Right hindlimb (tissue), 1 donor: ENCODE measurements at places on chromosomes 2 and 18.
A peak's percentile ranks its signal among the peaks of the same experiment; 100 is the strongest.

GRCh38 chr2:64652231-64653108 is 1.2 kb downstream of the SERTAD2 start:
- no peak for DNase-seq

GRCh38 chr2:180890781-180891180 is 89.6 kb upstream of the UBE2E3 start:
- no peak for DNase-seq

- no peak for DNase-seq
Observed at GRCh38 chr2:30883822-30884221, 76.6 kb upstream of the CAPN13 start.

GRCh38 chr18:76490033-76490432 is 5.0 kb downstream of the ZNF516 start:
- DNase-seq: no peak

- DNase-seq: no peak
Observed at GRCh38 chr2:191247381-191248057, 2.3 kb downstream of the MYO1B start.

DNA sequence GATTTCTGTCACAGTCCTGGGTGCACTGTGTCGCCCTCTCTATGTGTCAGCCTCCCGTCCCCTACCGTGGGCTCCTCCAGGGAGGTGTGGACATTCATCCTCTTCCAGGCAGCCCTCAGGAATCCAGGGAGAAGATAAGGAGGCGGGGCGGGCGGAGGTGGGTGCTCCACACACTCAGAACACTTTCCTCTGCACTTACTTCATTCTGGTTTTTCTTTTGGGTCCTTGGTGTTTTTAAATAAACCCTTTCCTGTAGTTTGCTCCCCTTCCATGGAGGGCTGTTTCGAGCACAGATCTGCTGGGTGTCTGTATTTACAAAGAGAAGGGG is 183.9 kb downstream of the FAM210A start:
- no peak for DNase-seq

- no peak for DNase-seq
Observed at GRCh38 chr2:163717993-163718680, 17.7 kb downstream of the FIGN start.

DNA sequence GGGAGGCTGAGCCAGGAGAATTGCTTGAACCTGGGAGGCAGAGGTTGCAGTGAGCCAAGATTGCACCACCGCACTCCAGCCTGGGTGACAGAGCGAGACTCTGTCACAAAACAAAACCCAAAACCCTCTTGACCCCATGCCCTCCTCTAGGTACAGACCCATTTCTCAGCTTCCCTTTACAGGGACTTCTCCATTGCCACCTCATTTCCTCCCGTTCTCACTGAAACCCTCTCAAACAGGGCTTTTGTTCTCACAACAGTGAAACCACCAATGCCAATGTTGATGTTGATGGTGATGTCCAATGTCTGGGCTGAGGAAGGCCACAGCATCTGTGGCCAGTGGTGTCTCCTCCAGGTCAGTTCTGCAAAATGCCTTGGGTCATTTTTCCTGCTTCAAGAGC is 69.0 kb upstream of the ZCCHC2 start:
- DNase-seq: no peak

DNA sequence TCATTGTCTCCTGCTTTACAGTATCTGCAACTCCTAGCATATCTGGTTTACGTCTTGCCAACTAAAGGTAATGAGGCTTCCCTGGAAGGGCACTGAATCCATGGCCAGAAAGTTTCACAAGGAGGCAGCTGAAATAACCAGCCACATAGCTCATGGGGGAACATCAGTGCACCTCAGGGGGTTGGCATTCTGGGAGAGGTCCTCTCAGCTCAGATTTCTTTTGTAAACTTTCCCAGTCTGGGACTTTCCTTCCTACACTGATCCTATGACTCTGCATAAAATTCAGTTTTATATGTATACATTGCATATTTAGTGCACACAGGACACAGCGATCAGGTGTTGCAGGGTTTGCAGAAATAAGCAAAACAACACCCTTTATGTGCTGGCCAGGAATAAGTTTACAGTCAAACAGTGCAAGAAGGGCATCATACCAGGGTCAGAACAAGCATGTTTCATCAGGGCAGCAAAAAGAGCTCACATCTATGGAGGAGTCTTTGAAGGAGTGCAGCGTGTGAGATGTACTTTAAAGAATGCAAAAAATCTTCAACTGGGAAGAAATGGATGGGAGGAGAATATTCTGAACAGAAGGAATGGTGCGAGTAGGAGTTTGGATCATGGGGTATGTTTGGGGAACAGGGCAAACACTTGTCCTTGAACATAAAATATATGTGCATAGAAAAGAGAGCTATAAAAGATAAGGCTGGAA is 240.6 kb upstream of the RAB12 start:
- DNase-seq: no peak

DNA sequence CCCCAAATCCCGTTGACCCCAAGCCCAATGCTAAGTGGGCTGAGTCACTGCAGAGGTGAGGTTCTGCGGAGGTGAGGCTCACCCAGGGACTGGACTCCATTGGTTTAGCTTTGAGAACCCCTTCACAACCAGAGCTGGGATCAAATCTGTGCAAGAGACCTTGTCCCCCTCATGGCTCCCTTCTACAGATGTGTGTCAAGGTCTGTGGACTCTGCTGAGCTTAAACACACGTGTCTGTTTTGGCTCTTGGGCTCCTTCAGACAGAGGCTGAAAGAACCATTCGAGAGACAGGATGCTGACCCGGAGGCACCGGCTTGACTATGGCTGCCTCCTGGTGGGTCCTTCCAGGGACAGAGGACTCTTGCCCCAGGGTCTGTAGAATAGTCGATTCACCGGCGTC is 190.3 kb downstream of the LPIN1 start:
- no peak for DNase-seq

DNA sequence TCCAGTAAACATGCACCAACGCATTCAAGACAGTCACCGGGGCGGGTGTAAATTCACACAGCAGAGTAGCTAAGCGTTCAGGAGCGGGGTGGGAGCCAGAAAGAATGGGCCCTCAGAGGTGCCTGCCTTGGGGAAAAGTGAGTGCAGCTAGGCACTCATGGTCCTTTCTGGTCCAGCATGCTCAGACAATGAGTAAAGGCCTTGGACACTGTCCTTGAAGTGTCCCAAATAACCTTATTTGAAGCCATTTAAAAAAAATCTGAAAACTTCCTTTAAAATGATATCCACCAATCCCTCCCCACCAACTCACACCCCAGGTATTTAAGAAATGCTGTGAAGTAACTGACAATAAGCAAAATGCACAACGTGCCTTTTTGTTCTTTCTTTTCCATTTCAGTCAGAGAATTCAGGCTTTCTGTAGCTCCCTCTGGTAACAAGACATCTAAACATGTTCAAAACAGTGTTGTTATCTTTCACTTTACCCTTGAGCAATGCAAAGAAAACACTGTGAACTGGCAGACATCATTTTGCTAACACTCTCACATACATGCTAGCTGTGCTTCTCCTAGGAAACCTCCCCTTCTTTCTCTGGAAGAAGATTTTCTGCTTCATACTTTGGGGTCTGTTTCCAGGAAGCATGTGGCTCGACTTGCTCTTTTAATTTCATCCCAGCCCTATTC is 445.1 kb upstream of the SPRED2 start:
- DNase-seq: no peak

DNA sequence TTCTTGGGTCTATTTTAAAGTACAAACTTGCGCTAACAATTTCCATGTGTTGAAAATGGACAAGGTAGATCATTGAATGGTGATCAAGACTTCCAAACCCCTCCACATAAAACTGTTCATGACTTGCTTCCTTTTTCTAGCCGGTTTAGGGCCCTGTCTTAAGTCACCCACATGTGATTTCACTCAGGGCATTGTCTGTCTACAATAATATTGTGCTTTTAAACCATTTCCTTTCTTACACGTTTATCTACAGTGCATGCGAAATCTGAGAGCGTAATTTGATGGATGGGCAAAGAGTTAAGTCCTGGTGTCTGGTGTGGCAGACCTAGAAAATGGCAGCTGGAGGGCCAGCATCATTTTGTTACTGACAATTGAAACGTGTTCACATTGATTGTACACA is 2.0 kb upstream of the ZNF516 start:
- no peak for DNase-seq

DNA sequence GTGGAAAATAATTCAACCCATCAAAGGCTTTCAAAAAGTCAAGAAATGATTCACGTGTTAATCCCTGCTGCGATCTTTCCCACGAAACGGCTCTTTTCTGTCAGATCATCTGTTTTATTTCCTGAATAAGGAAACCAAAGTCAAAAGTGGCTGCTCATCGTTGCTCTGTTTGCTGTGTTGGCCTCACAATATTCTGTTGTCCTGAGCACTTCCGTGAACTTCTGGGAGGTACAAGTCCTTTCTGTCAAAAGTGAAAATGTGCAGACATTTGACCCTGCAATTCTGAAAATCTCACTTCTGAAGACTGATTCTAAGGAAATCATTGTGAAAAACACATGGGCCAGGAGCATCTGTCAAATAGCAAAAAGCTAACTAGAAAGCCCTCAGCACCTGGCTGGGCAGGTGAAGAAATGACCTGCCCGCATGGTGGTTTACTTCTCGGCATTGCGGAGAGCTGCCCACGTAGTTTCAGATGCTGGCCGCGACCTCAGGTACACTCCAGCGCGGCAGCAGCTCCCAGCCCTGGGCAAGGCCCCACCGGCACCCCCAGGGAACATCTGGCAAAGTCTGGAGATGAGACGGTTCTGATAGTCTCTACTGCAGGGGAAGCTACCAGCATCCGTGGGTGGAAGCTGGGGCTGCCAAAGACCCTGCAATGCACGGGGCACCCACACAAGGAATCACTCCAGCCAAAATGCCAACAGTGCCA is 31.9 kb upstream of the GPC1 start:
- DNase-seq: no peak

GRCh38 chr2:48423376-48423775 is 106.6 kb upstream of the STON1 start:
- no peak for DNase-seq

- DNase-seq: no peak
Observed at GRCh38 chr2:181250691-181251090, 206.5 kb upstream of the ITGA4 start.

GRCh38 chr2:45643543-45644542 is 7.6 kb upstream of the PRKCE start:
- peak; percentile 77 for DNase-seq

- DNase-seq: no peak
Observed at GRCh38 chr18:9869715-9870430, 15.9 kb upstream of the TXNDC2 start.

- peak; percentile 58 for DNase-seq
Observed at GRCh38 chr18:23311351-23312121, 141.6 kb upstream of the RIOK3 start.

GRCh38 chr2:33069894-33070651 is 123.3 kb downstream of the LTBP1 start:
- no peak for DNase-seq

DNA sequence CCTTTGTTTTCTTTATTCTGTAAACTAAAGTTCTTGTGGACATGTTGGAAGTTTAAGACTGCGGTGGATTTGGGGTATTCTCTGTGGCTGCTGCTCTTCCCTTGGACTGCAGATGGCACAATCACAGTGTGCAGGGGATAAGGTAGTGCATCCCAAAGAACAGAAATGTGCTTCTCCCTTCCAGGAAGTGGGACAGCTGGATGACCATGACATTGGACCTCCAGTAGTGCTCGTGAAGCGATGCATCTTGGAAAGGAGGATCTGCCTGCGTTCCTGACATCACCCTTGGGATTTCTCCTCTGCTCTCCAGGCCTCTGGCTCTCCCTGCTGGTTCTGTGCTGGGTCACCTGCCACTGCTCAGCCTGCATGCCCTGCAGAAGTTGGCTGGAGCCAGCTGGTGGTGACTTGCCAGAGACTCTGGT is 109.9 kb downstream of the SLC4A3 start:
- DNase-seq: peak; percentile 67

DNA sequence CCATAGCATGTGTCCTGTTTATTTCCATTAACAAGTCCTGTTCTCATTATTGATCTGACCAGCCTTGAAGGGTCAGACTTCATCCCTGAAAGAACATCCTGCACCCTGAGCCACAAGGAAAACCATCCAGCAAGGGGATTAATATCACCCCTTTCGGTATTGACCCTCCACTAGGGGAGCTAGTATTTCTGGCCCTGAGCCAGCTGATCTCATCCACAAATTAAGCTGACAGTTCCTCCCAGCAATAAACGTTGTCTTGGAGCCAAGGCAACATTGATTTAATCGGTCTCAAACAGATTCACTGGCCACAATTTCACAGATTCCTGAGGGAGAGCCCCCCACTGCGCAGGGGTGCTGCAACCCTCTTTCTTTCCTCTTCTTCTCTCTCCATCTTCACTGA is 353.1 kb upstream of the FANCL start:
- DNase-seq: no peak

DNA sequence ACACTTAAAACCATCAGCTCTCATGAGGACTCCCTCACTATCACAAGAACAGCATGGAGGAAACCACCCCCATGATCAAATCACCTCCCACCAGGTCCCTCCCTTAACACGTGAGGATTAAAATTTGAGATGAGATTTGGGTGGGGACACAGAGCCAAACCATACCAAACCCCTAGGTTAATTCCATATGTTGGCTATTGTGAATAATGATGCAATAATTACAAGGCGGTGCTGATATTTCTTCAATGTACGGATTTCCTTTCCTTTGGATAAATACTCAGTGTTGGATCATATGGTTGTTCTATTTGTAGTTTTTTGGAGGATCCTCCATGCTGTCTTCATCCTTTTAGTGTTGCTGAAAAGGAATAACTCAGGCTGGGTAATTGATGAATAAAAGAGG is 652.1 kb upstream of the PKDCC start:
- DNase-seq: no peak

DNA sequence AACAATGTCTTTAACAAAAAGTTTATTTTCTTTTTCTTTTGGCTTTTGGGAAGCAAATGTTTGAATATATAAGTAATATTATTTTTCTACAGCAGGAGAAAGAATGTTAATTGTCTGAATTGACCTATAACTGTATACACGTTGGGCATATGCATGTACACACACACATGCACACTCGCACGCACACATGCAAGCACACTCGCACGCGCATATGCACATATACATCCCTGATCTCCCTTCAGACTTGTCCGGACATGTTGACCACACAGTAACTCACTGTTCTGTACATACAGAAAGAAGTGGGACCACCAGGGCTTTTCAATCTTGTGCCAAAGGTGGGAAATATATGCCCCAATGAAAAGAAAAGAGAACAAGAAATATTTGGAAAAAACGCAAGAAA is 245.1 kb upstream of the APCDD1 start:
- DNase-seq: no peak

DNA sequence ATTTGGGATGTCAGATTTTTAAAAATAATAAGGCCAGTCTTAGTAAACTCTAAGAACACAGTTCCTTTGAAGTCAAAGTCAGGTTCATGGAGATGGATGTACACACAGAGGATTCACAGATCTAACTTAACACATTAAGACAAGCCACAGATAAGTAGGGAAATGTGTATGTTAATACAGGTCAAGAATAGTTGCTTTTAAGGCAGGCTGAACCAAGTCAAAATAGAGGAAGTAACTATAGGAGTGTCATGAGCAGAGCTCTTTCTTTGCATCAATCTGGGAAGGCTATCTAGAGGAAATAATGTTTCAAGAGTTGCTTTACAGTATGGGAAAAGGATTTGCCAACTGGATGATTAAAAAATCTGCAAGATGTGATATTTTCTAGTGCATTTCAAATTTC is 128.0 kb upstream of the FBXO11 start:
- no peak for DNase-seq
